Right atrium auricular region (tissue), 2 donors: ENCODE measurements at places on chromosomes 1 and 21. TPM values are rescaled to one million over a fixed set of nuclear protein-coding genes. Genes with fewer than 3 reads are reported as not detected.

GRCh38 chr21:40846587-40847411, at the start of gene DSCAM:
DSCAM (minus strand) TSS chr21:40847158; CDS start chr21:40846661, 497 bp downstream.
- peaks cover 1% of the 10 kb centered on the region for H3K4me1 ChIP-seq
- no peak within 1 kb of the TSS for H3K4me3 ChIP-seq
- no peak within 1 kb of the TSS for H3K27ac ChIP-seq
- H3K36me3 ChIP-seq, result no peaks in the 10 kb centered on the region
- no peak for DNase-seq

- H3K27ac ChIP-seq, result no peak overlapping the region
- H3K4me3 ChIP-seq, result no peak overlapping the region
- no peaks in the 10 kb centered on the region for H3K27me3 ChIP-seq
- no peaks in the 10 kb centered on the region for H3K4me1 ChIP-seq
- no peaks in the 10 kb centered on the region for H3K36me3 ChIP-seq
Measured at GRCh38 chr1:206122686-206123085, 5.5 kb upstream of the AVPR1B start.

Gene SOX13
- 7.9 TPM for total RNA-seq

Gene PAPPA2
- 1.2 TPM for total RNA-seq

Gene KRTAP13-2
- not detected for total RNA-seq
